Left colon (tissue), 2 donors: ENCODE measurements at places on chromosomes 12 and 14. TPM values are rescaled to one million over a fixed set of nuclear protein-coding genes. Genes with fewer than 3 reads are reported as not detected.

Gene TOMM20L
- total RNA-seq, result 0.79 TPM

Gene HPD
- total RNA-seq, result 0.42 TPM

Gene PPP1R1A
- not detected for total RNA-seq

Gene TRHDE
- total RNA-seq, result 3.9 TPM

GRCh38 chr14:34374998-34375740 lies 86.9 kb downstream of the SPTSSA start:
- DNase-seq, result no peak

DNA sequence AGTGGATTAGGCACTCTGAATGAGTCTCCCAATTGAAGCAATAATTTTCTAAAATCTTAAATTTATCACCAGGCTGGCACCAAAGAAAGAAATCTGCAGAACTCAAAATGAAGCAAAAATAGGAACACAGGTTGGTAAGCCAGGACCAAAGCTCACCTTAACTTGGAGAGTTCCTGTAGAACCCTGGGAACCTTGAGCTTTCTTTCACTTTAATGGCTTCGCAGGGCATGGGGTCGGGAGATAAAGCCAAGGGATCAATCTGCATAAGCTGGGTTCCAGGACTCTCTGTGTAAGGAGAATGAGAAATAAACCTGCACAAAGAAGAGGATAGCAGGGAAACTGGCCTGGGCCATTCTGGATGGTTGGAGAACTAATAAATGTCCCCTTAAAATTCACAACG lies 8.3 kb upstream of the VDR start:
- DNase-seq, result no peak

DNA sequence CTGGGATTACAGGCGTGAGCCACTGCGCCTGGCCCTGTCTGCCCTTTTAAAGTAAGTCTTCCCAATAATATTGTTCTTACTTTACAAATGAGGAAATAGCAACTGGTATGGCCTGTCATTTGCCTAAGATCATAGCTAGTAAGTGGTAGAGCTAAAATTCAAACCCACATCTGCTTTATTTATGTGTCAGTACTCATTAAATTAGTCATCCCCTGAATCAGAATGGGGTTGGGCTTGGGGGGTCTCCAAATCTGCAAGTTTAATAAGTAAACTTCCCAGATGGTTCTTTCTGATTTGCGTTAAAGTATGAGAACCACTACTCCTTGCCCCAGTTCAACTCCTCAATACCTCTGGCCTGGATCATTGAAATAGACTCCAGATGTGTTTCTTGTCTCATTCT lies 96.2 kb downstream of the FAR2 start:
- no peak for DNase-seq

- no peak for DNase-seq
Observed at GRCh38 chr14:50791201-50791600, 39.8 kb downstream of the NIN start.

DNA sequence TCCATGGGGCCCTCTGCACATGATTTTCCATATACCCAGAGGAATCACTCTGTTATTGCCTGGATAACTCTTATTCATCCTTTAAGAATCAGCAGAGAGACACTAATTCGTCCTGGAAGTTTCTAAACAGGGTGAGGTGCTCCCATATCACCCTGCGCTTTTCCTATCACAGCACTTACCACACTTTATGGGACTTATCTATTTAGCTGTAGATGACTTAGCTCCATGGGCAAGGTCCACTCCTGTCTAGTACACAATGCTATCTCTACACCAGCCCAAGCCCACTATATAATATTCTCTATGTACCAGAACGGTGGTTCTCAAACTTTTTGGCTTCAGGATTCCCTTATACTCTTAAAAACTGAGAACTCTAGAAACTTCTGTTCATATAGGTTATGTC lies 111.7 kb downstream of the EFCAB11 start:
- DNase-seq, result no peak

- DNase-seq, result no peak
Observed at GRCh38 chr12:118467641-118468305, 91.4 kb downstream of the SUDS3 start.

DNA sequence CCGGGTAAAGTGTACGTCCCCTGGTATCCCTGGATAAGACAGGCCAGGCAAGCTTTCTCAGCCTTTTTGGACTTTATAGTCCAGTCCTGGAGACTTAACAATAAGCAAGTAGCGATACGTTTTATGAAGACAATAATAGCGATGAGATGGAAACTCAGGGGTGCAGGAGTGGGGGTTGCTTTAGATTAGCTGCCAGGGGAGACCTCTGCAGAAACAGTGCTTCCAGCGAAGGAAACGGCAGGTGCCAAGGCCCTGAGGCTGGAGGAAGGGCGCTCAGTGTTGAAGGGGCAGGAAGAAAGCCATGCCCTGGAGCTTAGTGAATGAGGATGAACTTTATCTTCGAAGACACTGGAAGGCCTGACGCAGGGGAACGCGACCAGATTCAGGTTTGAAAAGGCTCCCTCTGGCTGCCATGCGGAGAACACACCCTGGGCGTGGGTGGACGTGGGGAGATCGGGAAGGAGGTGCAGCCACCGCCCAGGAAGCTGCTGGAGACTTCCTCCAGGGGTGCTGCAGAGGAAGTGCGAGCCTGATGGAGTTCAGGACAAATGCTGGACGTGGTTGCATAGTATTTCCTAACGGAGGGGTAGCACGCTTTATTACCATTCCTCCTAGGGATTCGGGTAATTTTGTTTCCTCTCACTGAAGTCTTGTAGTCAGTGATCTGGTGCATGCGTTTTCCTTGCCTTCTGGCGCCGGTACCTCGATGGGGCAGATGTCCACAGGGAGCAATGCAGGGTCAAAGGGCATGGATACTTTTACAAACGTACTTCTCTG lies 26.1 kb upstream of the UBC start:
- DNase-seq, result peak; percentile 91

GRCh38 chr14:99300190-99300589 lies 28.2 kb upstream of the BCL11B start:
- DNase-seq, result no peak

GRCh38 chr12:113445544-113446171 lies 23.5 kb downstream of the SDSL start:
- no peak for DNase-seq

DNA sequence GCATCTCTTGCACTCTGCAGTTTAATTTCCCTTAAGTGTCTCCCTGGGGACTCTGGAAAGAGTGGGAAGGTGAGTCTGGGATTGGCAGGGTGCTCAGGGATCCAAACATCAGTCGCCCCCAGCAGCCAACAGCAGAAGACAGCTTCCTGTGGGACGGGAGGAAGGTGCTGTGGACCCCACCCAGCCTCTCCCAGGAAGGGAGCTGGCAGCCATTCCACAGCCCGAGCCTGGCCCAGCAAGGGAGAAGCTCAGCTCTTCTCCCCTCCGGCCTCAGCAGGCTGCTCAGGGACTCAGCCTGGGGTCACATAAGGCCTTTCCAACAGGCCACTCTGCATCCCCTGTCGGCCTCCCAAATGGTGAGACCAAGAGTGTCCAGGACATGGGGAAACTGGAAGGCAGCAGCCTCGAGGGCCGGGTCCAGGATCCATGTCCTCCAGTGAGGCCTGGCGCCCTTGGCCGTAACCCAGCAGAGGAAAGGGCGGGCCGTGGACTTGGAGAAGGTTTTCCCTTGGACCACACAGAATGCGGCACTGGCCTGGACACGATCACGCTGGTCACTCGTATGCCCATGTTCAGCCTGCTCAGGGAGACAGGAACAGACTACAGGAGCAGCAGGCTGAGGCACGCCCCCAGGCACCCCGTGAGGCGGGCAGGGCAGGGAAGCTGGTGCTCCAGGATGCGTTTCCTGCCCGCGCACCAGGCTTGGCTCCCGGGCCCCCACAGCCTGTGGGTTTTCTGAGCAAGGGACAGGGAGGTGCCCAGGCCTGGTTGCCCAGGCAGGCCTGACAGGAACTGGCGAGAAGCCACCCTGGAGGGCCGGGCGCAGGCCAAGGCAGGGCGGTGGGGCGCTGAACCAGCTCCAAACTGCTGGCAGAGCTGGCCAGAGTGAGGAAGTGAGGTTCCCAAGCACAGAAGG lies 3.5 kb downstream of the XRCC3 start:
- peak; percentile 78 for DNase-seq

- no peak for DNase-seq
Observed at GRCh38 chr14:63654346-63654745, 12.7 kb upstream of the WDR89 start.
